ENCODE measurements at places on chromosomes 6 and 20. TPM values are rescaled to one million over a fixed set of nuclear protein-coding genes. Genes with fewer than 3 reads are reported as not detected.

PTPRT gene
- total RNA-seq, result 0.07 TPM

C6orf15 gene
- total RNA-seq, result not detected

PRDM1 gene
- 2.3 TPM for total RNA-seq

ZNF391 gene
- 4.4 TPM for total RNA-seq

WFDC9 gene
- not detected for total RNA-seq

AGPAT4 gene
- 19.5 TPM for total RNA-seq

ARMC12 gene
- 1.5 TPM for total RNA-seq

RIN2 gene
- total RNA-seq, result 1.0 TPM

DDO gene
- not detected for total RNA-seq
